Stimulated activated CD4-positive, alpha-beta T cell treated with anti-CD3 and anti-CD28 coated beads, Interleukin-1b, Interleukin-23, amount 100 ng/mL, for 1 hour (primary cell): ENCODE measurements at places on chromosomes 11 and 22.

DNA sequence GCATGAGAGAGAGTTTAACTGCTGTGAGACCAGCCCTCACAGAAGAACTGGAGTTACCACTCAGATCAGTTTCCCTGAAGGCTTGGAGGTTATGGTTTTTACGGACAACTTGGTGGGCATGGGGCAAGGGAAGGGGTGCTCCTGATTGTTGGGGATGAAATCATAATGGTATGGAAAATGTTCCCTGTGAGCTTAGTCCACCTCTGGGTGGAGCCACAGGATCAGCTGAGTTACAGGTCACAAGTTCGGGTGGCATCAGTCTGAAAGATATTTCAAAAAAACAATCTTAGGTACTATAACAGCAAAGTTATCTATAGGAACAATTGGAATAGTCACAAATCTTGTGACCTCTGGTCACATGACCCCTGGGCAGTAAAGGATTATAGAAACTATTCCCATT, 162.9 kb downstream of the DLG2 start:
- DNase-seq = no peak

- no peak for DNase-seq
These were observed 1.3 kb upstream of the LPXN start for GRCh38 chr11:58576887-58577471.

DNA sequence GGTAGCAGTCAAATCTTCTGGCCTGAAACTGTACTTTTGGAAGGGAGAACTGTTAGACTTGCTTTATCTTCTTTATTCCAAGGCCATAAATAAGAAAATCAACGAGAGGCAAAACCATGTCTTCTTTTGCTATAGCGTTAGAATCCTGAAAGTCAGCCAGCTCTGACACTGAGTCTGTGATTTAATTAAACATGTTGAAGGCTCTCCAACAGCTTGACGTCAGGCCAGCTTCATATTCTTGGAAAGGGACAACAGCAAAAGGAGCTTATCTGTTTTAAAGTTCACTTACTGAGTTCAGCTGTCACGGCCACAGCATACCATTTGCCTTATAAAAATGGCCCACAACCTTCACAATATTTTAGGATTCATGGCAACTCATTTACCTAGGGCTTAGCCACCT, 131.0 kb upstream of the LDLRAD3 start:
- DNase-seq = no peak

- no peak for DNase-seq
These were observed 590 bp upstream of the IGF2 start for GRCh38 chr11:2139621-2140337.

- peak; percentile 9 for DNase-seq
These were observed 7.0 kb downstream of the UNC93B1 start for GRCh38 chr11:67996622-67997474.

DNA sequence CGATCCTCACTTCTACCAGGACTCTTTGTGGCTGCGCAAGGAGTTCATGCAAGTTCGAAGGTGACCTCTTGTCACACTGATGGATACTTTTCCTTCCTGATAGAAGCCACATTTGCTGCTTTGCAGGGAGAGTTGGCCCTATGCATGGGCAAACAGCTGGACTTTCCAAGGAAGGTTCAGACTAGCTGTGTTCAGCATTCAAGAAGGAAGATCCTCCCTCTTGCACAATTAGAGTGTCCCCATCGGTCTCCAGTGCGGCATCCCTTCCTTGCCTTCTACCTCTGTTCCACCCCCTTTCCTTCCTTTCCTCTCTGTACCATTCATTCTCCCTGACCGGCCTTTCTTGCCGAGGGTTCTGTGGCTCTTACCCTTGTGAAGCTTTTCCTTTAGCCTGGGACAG, 6.5 kb downstream of the TMEM138 start:
- no peak for DNase-seq

- DNase-seq = no peak
These were observed 259.2 kb upstream of the SORL1-AS1 start for GRCh38 chr11:121711939-121712338.

DNA sequence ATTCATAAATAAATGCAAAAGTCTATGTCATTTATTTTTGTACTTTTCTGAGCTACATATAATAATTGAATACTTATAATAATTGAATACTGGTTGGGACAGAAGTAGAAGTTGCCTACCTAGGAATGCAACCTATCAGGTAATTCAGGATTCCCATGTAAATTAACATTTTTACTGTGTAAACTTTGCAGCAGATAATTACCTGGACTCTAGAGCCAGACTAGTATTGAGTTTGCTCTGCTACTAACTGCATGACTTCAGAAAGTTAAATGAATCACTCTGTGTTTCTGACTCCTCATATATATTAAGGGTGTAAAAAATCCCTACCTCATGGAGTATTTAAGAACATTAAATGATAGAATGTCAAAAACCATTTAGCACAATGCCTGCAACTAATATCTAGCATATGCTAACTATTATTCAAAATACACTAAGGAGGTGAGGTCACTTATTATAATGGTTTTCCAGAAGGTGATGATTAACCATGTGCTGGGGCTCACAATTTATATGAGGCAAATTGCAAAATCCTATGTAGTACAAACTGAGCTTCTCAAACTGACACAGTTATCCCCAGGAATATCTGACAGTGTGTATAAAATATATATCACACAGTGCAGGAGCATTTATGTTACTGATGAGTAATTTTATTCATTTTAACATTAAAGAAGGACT, 138.1 kb upstream of the ANO3 start:
- DNase-seq = no peak

DNA sequence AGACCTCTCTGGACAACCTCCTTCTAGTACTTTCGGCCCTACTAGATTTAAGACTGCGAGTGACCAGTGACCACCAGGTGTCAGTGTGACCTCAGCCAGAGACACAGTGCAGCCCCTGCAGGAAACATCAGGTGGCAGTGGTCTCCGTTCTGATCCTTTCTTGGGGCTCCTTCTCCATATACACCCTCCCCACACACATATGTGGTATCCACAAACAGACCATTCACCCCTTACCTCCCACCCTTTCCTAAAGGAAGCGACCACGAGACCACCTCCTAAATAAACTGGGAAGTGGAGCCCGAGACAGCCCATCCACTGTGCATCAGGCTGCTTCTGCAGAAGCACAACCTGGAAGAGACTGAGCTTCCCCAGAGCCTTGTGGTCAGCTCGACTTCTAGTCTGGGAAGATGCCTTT, 38.5 kb upstream of the CYP2D6 start:
- peak; percentile 52 for DNase-seq

DNA sequence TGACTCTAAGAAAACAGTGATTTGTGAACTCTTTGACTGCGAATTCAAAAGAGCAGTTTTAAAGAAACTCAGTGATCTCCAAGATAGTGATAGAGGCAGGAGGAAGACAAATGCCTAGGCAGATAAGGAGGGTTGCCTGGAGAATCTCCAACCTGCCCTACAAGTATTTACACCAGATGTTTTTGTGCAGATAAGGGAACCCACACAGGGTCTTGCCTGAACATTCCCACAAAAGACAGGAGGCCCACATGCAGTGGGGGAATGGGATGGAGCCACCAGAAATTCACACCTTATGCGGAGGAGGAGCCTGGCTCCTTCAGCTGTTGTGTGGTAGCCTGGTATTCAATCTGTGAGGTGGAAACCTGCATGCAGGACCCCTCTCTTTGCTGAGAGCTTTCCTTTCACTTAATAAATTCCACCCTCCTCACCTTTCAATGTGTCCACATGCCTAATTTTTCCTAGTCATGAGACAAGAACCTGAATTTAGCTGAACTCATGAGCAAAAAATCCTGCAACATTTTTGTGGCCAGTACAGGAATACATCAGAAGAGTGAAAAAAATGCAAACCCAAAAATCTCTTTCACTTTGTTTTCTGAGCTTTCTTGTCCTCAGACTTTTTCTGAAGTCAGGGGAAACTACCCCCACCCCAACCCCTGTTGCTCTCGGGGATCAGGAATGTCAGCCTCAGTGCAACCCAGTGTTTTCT, 8.1 kb upstream of the GLYAT start:
- no peak for DNase-seq

DNA sequence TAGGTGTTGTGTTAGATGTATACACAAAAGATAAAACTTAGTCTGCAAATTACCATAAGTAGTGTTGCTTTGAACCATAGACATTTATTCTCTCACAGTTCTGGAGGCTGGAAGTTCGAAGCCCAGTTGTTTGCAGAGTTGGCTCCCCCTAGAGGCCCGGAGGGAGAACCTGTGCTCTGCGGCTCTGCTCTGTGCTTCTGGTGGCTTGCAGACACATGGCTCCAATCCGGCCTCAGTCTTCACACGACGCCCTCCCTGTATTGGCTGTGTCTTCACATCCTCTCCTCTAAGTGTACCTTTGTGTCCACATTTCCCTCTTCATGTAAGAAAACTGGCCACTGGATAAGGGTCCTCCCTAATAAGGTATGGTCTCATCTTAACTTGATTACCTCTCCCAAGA, 128.4 kb downstream of the OPCML start:
- no peak for DNase-seq

DNA sequence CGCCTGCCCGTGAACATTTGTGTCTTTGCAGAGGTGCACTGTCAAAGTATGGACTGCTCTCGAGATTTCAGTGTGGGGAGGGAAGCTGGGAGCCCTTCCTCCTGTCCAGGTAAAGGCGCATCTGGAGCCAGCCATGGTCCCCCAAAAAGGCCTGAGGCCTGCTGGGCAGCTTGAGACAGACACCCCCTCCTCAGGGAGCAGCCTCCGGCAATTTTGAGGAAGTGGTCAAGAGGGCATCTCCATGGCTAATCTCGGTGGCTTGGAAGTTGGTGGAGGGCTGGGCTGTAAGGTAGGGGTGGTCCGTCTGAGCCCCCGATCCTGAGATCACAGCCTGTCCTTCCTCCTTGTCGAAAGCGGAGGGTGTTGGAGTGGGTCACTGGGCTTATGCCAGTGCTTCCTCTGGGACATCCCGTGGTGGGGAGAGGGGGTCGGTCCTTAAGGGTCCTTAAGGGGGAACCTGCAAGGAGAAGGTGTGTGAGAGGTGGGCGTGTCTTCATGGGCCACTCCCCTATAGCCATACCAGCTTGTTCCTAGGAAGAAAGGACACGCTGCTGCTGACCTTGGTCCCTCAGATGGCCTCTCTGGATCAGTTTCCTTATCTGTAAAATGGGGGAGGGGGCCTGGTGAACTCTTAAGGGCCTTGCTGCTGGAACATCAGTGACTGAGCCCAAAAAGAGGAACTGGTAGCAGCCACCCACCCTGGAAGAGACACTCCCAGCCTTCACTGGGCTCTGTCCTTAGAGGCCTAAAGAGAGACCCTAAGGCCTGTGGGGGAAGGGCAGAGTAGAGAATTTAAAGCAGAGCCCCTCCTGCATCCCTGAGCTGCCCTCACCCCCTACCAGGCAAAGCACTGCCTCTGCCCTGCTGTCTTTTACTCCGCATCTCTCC, 2.6 kb downstream of the KCNC1 start:
- DNase-seq = no peak

DNA sequence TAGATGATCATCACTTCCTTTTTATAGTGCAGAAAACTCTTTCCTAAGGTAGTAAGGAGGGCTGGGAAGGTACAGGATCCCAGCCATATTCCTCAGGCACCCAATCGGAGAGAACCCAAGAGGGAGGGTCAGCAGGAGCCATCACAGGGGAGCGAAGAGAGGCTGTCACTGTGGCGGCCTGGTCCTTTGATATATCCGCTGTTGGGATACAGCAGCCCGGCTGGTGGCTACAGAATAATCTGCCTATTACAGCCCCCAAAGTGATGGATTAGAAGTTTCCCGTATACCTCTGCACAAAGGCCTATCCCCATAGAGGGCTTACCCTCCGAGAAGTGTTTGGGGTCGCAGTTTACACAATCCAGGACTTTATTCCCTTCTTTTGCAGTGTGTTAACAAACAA, 48.5 kb downstream of the OR4D9 start:
- no peak for DNase-seq

DNA sequence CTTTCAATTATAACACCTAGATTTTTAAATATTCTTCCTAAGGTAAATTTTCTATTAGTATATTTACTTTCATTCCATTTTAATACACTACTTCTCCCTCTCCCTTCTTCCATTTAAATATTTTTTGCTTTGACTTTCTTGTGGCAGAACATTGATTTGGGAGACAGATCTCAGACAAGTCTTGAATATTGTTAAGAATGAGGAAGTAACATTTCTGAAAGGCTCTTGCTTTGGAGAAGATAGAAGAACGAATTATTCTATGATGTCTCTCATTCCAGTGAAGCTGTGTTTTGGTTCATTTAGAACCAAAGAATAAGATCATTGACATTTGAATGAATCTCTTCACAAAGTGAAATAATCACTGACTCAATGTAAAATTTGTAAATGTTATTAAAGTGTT, 2.4 kb downstream of the IPO7 start:
- no peak for DNase-seq

DNA sequence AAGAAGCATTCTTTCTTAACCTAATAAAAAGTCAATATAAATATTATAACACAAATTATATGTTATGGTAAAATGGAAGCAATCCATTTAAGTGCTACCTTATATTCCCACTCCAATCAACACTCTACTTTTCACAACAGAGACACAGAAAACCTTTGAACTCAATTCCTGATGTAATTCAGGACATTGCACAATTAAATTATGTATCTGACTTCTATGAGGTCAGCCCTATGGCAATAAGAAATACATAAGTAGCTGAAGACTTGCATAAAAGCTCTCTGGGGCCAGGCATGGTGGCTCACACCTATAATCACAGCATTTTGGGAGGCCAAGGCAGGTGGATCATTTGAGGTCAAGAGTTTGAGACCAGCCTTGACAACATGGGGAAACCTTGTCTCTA, 6.8 kb downstream of the OR4D10 start:
- no peak for DNase-seq

DNA sequence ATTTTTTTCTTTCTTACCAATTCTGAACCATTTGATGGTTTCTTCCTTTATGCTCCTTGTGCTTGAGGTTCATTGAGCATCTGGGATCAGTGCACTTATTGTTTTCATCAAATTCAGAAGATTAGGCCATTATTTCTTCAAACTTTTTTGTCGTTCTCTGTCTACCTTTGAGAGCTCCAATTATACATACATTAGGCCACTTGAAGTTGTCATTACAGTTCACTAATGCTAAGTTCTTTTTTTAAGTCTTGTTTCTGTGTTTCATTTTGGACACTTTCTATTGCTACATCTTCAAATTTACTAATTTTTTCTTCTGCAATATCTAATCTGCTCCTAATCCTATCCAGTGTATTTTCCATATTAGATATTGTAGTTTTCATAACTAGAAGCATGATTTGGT, 40.8 kb downstream of the CDPF1 start:
- no peak for DNase-seq

GRCh38 chr11:63888170-63889086, 28.5 kb downstream of the RCOR2 start:
- peak; percentile 33 for DNase-seq

DNA sequence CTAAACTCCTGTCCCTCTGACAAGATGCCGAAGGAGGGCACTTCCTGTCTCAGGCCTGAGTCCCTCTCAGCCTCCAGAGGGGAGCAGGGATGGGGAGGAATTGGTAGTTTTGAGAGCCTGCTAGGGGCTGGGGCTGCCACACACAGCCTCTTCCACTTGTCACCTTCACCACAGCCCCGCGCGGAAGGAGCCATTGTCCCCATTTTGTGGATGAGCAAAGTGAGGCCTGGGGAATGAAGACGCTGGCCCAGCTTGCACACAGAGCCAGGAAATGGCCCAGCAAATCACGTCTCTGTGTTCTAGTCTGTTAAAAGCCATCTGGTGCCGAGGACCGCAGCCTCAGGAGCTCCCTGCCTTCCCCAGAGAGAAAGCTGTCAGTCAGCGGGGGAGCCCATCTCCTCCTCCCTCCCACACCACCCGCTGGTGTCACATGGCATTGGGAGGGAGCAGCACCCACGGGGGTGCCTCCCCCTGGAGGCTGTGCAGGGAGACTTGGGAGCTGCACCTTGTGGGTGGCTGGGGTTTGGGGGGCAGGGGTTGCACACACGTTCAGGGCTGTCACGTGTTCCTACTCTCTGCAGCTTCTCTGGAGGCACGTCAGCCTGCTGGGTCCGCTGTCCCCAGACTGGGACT, 34.6 kb downstream of the RASD2 start:
- DNase-seq = no peak
